Hematopoietic multipotent progenitor cell (in vitro differentiated cells): ENCODE measurements at places on chromosomes 1 and 21. TPM values are rescaled to one million over a fixed set of nuclear protein-coding genes. Genes with fewer than 3 reads are reported as not detected.

DNA sequence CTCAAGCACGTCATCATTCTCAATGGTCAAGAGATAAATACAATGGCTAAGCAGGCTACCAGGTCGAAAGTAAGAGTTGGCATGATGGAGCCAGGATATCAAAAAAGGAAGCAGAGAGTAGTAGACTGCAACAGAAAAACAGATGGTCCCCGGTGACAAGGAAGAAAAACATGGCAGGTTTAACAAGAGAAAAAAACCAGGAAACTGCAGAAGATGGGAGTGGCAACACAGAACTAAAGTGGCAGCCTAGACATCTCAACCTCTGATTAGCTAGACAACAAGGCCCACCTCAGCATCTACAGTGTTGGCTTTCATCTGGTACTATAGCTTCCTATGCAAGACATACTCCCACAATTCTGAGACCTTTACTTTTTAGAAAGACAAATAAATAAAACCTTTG, 3.1 kb downstream of the UBR4 start:
- DNase-seq = no peak

- DNase-seq = no peak
Observed at GRCh38 chr1:27098431-27099134, 56.3 kb downstream of the SLC9A1 start.

Gene S100A9
- 88.9 TPM for total RNA-seq

Gene PRAMEF1
- total RNA-seq = not detected
